ENCODE measurements at places on chromosomes 2 and 18.

- DNase-seq = no peak
Measured at GRCh38 chr18:26190506-26190905, 35.7 kb upstream of the TAF4B start.

DNA sequence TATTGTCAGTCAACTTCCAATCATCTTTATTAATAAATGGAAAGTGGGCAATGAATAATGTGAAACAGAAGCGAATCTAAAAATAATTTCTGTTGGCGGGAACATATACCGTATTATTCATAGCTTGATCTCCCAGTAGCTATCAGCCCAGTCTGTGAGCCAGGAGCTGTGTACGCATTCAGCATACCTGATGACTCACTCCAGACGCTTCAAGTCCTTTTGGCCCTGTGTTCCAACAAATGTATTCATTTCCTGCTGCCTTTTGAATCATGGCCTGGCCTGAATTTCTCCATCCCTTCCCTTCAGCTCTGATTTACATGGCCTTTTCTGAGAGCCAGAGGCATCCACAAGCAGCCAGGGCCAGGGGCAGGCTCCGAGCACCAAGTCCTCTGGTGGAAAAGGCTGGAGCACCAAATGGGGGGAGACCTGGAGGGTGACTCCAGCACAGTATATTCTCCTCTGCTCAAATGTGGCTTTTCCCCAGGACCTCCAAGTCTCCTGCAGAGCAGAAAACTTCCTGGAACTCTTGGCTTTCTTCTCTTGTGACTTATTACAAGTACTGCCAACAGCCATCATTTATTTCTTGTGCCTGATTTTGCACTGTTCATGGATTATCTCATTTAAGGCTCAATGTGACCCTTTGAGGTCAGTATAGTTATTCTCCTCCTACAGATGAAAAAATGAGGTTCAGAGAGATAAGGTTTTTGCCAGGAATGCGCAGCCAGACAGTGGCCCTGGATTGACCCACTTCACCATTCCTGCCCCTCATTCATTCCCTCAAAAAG lies 108.7 kb downstream of the EN1 start:
- DNase-seq = peak; percentile 98

DNA sequence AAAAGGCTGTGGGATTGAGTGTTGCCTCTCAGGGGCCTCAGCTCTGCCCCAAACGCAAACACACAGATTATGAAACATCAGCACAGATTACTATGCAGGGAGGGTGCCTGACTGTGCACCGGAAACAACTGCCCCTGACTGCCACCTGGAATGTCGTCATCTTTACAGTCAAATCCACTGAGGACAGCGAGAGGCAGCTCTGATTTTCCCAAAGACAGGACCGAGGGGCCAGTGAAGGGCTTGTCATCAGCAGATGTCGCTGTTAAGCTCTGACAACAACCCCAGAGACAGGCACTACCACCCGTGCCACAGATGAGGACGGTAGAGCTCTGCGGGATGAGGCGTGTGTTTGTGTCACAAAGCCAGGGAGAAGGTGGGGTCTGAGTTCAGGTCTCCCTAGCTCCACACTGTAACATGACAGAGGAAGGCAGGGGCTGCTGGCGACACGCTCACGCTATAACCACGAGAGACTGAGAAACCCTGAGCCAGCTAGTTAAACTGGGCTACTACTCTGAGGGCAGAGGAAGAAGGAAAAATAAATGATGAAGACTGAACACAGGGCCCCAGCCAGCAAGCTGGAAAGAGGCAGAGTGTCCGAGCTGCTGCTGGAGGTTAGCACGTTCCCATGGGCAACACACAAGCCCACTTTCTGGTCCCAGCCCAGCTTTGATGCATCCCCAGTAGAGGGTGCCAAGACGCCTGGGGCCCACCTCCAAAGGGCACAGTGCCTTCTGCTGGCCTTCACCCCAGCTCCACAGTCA lies 47.0 kb downstream of the PARD6G start:
- no peak for DNase-seq

GRCh38 chr2:223027442-223027841 lies 24.5 kb upstream of the KCNE4 start:
- DNase-seq = peak; percentile 31

DNA sequence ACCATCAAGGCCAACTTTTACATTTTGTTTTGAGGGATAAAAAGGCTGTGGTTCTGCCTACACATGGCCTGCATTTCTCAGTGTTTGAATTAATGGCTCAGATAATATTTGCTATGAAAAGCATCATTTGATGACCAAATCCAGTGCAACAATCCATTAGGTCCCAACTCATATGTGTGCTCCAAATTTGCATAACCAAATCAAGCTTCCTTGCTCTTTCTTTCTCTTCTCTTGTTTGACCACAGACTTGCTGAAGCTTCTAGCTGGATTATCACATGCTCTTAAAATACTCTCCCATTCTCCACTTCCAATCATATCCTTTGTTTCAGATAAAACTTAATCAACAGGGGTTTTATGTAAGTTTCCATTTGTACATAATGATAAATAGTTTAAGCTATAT lies 147.0 kb downstream of the TCF4 start:
- DNase-seq = no peak

GRCh38 chr2:88036606-88037005 lies 19.0 kb downstream of the KRCC1 start:
- DNase-seq = no peak

- no peak for DNase-seq
Measured at GRCh38 chr2:111219285-111219684, 98.6 kb downstream of the BCL2L11 start.

DNA sequence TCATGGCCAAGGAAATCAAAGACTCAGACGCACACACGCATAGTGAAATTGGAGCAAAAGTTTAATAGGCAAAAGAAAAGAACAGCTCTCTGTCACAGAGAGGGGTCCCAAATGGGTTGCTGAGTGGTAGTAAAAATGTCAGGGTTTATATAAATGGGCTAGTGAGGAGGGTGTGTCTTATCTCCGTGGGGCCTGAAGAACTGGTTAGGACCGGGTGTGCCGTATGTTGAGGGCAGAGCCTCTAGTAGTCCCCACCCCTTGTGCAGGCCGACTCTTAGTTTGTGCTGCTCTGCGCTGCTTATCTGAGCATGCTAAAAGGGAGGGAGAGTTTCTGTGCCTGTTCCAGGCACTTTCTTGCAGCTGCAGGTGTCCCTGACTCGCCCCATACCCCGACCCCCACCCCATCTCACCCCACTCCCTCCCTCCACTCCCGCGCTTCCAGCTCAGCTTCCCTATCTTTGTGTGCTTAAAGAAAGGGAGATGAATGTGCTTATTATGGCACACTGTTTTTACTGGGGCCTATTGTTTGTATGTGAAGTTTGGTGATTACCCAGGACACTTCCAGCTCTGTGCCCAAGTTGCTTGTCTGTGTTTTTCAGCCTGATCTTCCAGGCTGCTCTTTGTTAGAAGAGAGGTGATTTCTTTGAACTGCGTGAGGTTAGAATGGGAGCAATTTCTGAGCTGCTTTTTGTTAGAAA lies 167.4 kb downstream of the SPAG16 start:
- DNase-seq = no peak

- DNase-seq = no peak
Measured at GRCh38 chr18:77133835-77134496, 1.4 kb upstream of the MBP start.

Data from brain microvascular endothelial cell (primary cell).